ENCODE measurements at places on chromosomes 11 and 22.

DNA sequence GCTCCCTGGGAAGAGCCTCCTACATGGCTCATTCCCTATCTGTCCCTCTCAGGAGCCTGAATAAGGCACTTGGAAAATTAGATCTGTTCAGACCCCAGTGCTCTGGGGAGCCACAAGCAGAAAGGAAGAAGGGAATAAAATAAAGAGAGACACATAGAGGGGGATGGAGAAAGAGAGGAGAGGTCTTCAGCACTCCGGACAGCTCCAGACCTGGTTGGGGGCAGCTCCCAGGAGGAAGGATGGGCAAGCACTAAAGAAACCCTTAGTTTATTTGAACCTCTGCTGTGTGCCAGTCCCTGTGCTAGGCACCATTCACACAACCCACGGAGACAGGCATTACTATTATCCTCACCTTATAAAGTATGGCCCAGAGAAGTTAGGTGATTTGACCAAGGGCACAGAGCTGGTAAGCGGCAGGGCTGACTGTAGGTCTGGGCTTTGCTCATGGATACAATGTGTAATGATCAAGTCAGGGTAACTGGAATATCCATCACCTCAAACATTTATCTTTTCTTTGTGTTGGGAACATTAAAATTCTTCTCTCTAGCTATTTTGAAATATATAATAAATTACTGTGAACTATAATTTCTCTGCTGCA is 53.7 kb upstream of the LRRC32 start:
- DNase-seq: peak; percentile 22

- no peak for DNase-seq
Observed at GRCh38 chr22:24809331-24809730, 3.3 kb downstream of the SGSM1 start.

DNA sequence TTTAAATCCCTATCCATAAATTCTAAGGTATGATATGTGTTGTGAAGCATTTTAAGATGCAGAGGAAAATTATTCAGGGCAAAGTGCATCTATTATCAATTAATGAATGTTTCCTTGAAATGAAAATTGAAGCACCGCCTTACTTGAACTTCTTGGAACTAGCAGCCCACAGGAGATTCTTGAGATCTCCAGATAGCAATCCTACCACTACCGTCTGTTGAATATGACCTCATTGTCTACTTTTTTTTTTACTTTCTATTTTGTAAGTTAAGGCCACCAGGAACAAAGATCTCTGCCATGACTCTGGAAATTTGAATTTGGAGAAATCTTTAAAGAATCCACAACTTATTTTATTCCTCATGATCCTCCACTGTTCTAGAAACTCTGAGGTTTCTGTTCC is 808.7 kb downstream of the KCNA4 start:
- no peak for DNase-seq

GRCh38 chr22:26956371-26956770 is 299.0 kb downstream of the MIAT start:
- no peak for DNase-seq

DNA sequence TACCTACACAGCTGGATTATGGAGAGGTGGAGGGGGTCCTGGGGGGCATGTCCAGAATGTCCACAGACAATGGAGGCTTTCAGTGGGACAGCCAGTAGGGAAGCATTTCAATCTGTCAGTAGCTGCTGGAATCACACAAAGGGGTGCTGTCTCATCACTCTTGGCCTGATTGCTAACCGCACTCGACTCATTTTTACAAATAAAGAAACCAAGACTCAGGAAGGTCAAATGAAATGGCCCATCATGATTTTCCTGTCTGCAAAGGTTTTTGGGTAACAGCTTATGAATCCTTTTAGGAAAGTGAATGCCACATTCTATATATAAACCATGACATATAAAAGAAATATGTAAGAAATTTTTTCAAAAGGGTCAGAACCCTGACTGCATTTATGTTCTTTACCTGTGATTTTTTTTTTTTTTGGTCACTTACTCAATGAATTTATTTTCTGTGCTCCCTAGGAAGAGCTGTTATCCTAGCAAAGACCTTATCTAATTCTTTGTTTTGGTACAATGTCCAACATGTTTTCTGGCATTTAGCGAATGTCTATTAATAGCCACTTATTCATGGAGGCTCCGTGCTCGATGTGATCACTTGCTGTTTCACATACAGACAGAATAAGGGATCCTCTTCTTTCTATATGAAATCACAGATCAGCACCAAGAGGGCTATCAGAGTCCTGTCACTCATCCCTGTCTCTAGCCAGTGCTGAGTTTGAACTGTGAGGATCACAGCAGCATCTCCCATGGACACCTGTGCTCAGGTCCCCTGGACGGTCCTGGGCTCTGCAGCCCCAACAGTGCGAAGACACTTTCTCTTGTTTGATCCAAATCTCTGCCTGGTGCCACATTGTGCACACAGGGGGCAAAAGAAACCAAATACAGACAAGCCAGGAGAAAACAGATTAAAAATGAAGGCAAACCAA is 979.7 kb downstream of the NTM start:
- DNase-seq: no peak

DNA sequence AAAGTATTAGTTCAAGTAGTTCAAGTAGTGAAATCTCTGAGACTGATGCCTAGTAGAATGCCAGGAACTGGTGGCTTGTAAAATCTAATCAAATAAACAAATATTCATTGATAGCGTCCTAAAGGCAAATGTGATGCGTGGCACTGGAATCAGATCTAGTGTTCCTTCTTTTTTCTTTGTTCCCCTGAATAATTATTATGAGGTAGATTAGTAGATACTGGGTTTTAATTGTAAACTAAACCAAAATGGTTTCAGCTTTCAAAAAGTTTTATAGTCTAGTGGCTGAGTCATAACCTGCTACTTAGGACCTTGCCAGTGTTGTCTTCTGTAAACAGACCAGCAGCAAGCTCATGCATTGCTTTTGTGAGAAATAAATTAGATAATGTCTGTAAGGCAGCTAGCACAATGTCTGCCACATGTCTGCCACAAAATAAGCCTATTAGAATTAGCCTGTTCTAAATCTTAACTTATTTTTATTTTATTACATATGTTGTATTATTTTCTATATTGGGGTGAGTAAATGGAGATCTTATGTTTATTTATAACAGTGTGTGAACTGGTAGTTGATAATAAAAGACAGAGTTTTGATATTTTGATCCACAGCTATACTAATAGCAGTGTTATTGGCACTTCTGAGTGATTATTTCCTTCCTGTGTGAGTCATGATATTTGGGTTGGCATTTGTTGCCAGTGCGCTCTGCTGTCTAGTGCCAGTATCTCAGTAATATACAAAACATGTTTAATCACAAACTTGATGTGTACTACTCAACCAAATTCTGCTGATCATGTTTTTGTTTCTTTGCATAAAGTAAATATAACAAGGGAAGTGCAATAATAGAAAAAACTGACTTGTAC is 135.7 kb downstream of the TMEM135 start:
- DNase-seq: no peak

All from T47D (cell line).